ENCODE measurements at places on chromosomes 7 and 10.
A peak's percentile ranks its signal among the peaks of the same experiment; 100 is the strongest.

DNA sequence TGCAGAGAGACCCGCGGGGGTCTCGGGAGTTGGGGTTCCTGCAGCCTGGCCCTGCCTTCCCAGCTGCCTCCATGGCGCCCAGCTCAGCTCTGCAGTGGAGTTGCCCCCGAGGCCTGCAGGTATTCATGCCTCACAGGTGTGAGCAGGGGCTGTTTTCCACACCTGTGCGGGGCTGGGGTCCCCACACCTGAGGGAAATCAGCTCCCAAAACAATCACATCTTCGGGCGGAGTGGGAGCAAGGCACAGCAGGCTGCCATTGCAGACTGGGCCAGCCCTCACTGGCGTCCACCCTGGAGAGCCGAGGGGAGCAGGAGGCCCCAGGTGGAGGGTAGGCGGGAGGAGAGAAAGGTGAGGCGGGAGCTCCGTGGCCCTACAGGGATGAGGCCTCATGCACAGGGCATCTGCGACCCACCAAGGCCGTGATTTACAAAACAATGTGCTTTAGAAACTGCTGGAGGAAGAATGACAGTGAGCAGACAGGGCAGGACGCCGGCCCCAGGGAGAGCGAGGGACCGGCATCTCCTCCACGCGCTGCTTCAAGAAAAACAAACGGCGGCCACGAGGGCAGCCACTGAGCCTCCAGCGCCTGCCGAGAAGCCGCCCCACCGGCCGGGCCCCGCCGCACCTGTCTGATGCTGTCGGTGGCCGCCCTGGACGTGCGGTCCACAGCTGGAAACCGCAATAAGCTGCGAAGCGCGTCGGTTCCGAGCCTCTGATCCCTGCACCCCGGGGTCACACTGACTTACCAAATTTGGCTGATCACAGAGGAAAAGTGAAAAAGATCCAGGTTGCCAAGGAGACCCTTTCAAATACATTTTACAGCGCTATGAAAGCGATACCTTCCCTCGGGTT lies 53.0 kb upstream of the PDGFA start:
- no peak for DNase-seq

GRCh38 chr7:40204581-40204980 lies 69.8 kb downstream of the SUGCT start:
- no peak for DNase-seq

DNA sequence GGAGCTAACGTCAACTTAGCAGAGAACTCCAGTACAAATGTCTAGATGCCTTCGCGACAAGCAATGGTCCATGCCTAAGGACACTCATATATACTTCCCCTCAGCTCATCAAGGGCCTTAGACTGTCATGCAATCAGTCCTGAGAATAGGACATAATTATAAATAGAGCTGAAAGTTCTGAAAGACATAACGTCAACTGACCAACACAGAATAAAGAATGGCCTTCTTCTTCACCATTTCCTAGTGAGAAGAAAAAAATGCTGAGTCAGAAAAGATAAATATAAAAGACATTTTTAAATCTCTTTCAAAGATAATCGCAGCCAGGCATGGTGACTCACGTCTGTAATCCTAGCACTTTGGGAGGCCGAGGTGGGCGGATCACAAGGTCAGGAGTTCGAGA lies 83.2 kb downstream of the ARMH3 start:
- no peak for DNase-seq

DNA sequence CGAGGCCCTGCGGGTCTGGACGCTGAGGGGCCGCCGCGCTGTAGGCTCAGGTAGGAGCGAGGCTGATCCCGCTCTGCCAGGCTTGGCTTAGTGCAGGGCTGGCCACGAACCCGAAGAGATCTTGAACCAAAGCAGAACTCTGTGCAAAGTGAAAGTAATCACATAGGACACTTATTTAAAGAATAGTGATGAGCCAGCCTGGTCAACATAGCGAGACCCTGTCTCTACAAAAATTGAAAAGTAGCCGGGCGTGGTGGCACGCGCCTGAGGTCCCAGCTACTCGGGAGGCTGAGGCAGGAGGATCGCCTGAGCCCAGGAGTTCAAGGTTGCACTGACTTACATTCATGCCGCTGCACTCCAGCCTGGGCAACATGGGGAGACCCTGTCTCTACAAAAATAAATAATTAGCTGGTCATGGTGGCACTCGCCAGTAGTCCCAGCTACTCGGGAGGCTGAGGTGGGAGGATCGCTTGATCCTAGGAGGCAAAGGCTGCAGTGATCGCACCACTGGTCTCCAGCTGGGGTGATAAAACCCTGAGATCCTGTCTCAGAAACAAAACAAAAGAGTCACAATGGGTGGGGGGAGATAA lies 541 bp downstream of the ZSCAN25 start:
- DNase-seq: no peak

DNA sequence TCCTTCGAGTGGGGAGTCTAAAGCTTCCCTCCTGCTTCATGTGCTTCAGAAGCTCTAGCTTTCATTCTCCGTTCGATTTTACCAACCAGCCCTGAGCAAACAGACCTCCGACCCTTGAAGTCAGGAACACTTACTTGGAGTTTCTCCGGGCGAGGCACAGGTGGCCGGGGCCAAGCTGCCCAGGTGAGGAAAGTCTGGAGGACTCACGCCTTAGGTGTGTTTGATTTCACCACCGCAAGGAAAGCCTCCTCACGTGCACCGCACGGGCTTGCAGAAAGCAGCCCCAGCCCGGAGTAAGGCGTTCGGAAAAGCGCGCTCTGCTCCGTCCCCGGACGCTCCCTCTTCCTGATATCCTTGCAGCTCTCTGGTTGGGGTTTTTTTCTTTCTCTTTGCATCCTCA lies 30.1 kb upstream of the CNPY1 start:
- no peak for DNase-seq

- DNase-seq: peak; percentile 26
Observed at GRCh38 chr7:90570373-90570959, 25.7 kb upstream of the CDK14 start.

- peak; percentile 62 for DNase-seq
Observed at GRCh38 chr10:69957886-69958555, 94.6 kb upstream of the MACROH2A2 start.

DNA sequence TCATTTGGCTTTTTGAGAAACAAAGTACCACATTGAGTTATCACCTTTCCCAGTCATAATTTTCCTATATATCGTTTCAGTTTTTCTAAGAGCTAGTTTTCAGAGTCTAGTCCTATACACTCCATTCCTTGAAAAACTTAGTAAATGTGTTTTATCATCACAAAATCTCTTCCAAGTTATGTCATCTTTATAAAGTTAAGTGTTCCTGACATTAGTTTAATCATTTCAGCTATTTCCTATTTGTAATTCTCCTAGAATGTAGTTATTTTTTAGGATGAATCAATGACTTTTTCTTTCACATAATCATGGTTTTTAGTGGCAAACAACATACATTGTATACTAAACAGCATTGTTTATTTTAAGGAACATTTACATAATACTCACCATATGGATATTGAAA lies 191.7 kb upstream of the BET1 start:
- no peak for DNase-seq

GRCh38 chr10:34816085-34816496 lies 995 bp upstream of the PARD3 start:
- no peak for DNase-seq

DNA sequence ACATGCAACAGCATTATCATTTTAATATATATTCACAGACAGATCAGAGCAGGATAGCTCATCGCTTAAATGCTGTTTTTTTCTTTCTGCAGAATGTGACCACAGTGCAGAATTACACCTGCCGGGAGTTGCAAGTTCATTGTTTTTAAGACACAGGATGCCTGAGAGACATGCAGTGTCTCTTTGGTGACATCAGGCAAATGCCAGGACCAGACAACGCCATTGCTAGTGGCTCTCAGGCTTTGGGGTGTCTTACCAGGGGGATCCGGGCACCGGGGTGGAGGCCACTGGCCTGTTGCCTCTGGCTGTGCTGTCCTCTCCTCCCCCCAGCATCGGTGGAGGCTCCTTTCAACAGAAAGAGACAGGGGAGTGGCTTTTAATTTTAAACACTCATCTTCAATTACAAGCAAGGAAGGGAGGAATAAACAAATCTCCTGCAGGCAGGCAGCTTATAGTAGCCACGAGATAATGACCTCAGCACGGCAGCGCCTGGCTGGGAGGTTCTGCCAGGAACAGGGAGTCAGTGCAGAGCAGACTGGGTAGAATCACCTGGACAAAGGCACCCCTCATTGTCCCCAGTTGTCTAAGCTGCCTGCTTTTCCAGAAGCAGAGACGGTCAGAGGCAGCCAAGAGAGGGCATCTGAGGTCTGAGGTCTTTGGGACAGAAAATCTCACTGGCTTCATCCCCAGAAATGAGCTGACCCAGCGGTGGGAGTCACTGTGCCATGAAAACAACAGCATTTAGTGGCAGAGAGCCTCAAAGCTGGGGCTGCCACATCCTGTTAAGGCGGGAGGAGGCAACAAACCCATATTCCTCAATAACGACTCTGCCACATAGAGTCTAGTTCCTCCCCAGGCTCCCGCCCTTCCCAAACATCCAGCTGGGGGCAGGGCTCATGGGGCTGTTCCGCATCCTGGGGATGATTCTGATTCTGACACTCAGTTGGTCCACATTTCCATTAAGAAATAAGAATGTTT lies 148.4 kb downstream of the TCERG1L start:
- no peak for DNase-seq

DNA sequence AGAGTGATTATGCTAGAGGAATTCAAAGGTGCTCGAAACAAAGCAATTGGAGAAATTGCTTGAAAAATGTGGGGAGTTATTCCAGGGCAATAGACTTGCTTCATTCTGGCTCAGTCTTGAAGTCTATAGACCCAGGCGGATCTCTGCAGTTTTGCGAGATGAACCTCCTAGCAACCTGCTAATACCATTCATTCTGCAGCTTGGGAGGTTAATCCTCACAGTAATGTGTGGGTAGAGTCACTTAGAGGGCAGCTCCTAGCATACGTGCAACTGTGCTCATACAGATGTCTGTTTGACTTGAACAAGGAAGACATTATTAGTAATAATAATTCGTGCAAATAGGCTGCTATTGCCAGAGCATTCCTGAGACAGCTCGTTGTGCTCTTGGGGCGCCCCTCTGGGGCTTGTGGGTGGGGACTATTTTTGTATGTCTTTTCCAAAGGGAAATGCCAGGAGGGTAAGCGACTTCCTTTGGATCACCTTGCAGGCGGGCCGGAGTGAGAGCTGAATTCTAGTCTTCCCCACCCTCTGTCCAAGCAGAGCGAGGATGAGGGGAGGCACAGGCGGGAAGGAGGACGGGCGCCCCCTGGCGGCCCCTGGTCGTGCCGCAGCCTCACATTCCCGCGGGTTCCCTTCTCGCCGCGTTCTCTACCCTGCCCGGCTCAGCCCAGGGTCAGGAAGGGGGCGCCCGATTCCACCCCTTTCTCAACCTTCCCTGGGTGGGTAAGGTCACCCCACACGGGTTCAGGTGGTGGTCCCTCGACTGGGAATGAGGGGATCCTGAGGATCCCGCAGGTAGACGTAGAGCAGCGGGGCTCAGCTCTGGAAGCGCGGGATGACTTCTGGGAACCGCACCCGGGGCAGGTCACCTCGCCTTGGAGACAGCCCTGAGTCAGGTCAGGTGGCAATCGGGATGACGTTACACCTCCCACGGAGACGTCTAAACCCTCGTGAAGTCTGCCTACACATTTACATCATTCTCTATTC lies 241.5 kb downstream of the PHTF2 start:
- no peak for DNase-seq

DNA sequence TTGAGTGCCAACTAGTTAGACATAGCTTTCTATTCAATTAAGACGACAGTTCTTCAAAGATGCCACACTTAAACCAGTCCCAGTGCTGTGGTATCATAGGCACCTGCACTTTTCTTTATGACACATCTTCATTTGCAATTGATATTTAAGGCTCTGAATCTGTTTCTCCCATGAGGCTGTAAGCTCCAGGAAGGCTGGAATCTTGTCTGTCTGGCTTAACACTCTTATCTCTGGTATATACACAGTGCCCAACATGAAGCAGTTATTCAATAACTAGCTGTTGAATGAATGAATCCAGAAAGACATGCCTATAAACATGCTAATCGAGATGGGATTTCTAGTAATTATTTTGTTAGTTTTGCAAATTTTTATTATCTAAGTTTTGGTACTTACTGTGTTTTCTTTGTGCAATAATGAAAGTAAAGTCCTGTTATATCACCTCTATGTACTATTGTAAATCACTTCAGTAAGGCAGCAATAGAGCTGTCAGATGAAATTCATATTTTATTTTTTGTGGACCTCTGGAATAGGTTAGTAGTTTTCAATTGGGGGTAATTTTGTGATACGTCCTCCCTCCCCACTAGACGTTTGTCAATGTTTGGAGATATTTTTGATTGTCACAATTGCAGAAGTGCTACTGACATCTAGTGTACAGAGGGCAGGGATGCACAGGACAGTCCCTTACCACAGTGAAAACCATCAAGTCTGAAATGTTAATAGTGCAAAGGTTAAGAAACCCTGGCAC lies 51.3 kb upstream of the STEAP4 start:
- peak; percentile 45 for DNase-seq

DNA sequence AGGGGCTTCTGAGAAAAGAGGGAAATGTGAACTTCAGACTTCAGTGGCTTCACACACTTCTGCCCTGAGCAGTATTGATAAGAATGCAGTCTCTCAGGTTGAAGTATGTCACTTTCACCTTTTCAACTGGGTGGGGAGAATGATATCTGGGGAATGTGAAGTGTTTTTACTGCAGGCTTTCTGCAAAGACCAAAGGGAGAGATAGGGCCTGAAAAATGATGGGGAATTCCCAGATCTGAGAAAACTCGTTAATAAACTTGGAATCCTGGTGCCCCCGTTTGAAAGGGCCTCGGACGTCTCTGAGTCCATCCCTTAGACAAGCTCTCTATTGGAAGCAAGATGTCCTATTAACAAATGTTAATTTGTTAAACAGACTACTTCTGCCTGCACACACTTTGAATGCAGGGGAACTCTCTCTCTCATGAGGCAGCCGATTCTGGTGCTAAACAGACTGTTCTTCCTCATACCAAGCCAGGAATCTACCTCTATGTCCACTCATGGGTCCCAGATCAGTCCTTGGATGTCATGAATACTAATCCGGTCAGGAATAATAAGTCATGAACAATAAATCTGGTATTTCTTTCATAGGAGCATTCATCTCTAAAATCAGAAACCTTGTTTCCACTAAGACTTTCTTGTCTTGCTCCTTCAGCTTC lies 193.6 kb downstream of the JCAD start:
- no peak for DNase-seq

DNA sequence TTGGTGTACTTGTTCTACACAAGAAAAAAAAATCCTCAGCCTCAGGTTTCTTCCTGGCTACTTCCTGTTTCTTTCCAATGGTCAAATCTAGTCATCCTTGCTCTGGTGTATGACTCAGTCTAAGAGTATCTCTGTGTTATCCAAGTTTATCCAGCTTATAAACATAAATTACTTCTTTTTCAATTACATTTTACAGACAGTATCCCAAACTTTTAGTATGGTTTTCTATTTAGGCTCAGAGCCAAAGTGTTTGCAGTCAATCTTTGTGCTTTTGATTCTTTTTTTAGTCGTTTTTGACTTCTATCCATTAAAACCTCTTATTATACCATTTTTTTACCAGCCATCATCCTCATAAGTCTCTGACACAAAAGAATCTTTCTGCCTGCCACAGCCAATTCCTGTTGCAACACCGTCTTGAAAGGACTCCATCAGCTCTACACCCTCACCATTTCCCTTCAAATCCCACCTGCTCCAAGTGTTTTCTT lies 294.6 kb downstream of the PTEN start:
- DNase-seq: peak; percentile 88
